ENCODE measurements at places on chromosomes 2 and 18.

- no peak for DNase-seq
Measured at GRCh38 chr2:160228141-160228917, 28.3 kb upstream of the ITGB6 start.

DNA sequence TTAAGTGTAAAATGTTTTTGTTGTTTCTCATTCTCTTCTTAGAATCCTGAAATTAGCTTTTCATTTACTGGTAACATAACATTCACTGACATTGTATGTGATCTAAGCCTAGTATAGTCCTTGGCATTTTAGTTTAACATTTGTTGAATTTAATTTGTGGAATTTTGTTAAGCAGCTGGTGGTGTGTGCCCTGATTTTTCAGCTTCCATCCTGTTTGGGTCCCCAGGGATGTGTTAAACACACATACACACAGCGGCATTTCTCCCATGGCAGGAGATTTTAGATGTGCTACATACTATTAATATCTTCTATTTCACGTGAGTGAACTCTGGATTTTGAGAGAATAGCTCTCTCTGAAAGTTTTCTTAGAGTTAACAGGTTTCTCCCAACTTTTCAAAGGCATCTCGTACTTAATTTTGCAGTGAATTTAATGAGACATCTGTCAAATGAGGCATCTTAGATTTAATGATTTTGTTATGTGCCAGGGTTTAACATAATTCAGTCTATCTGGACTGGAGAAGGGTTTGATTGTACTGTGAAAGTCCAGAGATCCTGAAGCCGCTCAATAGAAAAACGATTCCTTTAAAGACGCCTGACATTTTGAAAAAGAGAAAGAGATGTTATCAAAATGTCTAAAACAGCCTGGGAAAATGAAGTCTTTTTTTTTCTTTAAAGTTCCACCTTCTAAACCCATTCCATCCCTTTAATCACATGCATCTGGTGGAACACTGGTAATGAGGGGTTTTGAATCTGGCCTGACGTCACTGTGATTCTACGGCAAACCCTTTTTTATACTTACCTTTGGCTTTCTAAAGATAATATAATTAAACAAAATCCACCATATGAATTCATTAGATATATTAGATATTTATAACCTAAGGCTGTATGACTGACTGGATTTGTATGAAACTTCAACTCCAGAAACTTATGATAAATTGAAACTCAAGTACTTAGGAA, 6.8 kb downstream of the PHLPP1 start:
- DNase-seq: no peak

DNA sequence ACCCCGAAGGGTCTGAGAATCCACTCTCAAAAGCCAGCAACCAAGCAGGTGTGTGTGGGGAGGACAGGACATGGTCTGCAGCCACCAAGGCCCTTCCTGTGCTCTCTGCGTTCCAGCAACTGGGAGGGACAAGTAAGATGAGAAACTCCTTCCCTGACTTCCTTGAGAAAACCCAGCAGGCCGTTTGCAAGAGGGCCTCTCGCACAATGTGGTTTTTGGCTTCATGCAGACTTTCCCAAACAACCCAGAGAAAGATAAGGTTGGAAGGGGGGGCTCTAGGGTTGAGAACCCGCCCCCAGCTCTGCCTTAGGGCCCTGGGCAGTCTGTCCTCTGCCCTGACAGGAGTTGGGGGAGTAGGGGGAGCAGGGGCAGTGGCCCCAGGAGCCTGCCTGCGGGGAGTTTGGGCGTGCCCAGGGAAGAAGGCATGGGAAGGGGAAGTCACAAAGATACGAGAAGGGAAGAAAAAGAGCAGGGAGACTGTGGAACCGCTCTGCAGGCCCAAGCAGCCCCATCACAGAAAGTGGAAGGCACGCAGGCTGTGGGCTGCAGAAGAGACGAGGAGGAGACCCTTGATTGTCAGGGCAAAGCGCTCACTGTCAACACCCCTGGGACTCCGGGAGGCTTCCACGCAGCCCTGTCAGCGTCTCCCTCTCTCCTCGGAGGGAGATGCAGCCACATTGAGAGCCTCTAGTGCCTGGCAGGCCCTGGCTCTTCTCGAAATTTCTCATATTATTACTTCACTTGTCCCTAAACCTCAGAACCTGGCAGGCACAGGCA, 99.8 kb downstream of the SMAD7 start:
- no peak for DNase-seq

DNA sequence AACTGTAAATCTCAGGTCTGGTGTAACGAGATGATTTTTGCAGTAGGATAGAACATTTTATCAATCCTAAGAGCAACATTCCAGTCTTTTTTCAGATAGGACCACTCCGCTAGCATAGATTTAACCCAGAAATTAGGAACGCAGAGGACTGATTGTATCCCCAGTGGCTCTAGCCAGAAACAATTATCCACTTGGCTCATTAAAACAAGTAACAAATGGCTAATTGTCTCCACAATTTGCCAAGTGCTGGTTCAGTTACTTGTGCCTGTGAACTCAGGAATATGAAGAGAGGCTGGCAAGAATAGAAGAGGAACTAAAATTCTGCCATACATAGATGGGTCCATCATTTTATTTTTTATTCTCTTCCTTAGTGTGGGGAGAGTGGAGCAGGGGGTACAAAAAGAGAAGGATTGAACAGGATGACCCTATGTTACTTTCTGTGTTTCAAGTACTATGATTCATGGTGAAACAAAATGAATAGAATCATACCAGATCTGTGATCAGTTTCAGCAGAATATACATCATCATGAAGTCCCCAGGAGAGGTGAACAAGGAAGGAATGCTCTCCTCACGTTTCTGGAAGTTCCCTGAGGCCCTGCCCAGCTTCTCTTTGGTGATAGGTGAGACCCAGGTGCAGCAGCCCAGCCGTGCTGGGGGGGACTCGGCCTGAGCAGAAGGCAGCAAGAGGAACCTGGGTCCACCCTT, 121.6 kb downstream of the ARL4C start:
- no peak for DNase-seq

DNA sequence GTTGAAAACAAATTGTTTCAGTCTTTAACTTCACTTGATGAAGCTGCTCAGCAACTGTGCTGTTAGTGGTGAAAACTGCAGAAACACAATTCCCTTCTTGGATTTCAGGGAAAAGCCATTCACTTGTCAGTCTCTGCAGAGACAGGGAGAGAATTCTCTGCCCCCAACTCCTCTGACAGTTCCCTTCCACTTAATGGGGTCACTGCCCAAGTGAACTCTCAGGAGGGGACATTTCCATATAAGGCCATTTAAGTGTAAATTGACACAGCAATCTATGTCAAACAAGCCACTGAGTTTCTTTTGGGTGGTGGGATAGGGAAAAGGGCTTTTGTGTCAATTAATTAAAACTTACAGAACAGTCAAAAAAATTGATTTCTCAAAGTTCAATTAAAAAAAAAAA, 51.4 kb upstream of the DNER start:
- no peak for DNase-seq

DNA sequence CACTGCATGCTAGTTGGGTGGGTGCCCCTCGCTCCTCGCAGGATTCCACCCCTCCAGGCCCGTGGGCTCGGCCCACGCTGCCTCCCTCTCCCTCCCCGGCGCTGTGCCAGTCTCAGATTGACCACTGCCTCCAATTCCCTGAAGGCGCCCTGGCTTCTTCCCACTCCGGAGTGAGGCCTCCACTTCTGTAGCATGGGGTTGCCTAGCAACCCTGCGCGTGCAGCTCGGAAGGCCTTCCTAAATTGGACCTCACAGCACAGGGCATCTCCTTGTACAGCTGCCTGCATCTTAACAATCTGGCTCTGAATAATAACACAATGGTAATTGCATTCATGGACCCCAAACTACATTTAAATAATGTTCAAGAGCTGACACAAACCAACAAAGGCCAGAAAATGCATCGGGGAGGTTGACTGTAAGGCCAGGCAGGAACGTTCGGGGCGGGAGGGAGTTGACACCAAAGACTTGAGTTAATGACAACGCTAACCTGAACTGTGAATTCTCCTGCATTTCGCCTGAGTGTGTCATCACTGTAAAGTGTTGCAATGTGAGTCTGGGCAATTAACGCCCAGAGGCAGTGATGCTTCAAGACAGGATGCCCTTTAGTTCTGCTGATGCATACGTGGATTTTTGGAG, 222.9 kb downstream of the ZBTB7C start:
- DNase-seq: peak; percentile 52

GRCh38 chr2:105455488-105456003, 56.7 kb upstream of the FHL2 start:
- peak; percentile 50 for DNase-seq

- no peak for DNase-seq
Measured at GRCh38 chr2:52288596-52288995, 1256.7 kb upstream of the NRXN1 start.

DNA sequence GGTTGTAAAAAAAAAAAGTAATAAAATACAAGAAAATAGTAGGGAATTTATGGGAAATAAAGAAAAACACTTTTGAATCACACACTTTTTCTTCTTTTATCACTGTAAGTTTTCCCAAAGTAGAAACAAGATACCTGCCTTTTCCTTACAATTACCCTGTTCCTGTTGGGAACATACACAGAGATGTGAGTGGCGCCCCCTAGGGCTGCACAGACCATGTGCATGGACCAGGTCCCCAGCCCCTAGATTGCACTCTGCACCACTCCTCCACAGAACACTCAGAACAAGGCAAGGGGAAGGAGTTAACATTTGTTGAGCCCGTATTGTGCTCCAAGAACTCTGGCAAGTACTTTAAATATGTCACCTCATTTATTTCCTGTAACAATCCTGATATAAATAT, 118.7 kb upstream of the NRP2 start:
- DNase-seq: no peak

- DNase-seq: no peak
Measured at GRCh38 chr2:54839461-54840255, 116.2 kb downstream of the EML6 start.

DNA sequence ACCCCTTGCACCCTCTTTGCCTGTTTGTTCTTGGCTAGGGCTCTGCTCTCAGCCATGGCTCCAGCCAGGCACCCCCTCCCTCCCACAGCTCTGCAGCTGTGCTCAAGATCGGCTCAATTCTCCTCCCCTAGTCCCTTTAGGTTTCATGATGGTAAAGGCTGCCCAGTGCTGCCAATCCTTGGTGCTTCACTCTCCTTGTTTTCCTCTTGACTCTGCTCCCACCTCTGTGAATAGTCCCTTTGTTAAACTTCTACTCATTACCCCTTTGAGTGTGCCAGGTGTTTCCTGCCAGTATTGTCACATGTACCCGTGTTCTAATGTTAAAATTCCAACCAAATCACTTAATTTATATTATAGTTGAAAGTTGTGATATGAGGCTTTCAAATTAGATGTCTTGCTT, 101.0 kb upstream of the CERS6 start:
- DNase-seq: peak; percentile 19

GRCh38 chr2:74179063-74179865, 585 bp upstream of the MOB1A start:
- DNase-seq: no peak

- DNase-seq: no peak
Measured at GRCh38 chr2:231053846-231054245, 2.8 kb upstream of the PSMD1 start.

DNA sequence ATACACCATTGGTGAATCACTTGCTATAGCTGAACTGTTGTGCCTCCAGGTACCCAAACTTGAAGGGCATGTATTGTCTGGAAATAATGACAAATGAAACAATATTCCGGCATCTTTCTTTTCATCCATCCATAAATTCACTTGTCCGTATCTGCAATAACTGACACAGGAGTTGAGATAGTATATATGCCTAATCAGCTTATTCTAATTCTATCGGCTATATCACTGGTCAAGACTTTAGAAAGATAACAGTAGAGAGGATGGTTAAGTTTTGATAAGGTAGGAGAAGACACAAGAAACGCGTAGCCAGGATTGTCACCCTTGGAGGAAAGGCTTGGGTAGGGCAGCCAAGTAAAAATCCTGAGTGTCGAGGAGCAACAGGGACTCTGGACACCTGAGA, 1634.6 kb upstream of the CELF4 start:
- no peak for DNase-seq

DNA sequence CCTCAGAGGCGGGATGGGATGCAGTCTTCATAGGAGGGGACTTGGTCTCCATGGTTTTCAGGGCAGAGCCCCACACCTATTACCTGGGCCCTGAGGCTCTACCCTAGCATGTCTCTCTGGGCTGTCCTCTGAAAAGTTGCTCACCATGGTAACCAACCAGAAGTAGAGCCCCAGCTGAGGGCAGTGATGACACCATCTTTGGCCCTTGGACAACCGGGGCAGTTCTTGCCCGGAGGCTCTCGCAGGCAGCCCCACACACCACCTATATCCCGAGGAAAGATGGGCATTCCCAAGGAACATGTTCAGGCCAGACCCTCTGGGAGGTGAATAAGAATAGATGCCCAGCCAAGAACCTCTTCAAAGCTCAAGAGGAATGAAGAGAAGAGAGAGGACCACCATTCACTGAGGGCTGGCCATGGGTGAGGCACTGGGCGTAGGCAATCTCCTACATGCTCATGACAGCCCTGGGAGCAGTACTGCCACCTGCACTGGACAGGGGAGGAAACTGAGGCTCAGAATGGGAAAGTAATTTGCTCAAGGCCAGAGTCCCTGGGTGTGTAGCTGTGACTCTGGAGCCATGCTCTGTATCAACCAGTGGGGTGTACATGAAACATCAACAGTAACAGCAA, 72.5 kb downstream of the HS1BP3 start:
- no peak for DNase-seq

GRCh38 chr18:69265656-69266055, 135.0 kb upstream of the DOK6 start:
- no peak for DNase-seq

GRCh38 chr2:144372410-144373080, 147.4 kb downstream of the ZEB2 start:
- no peak for DNase-seq

GRCh38 chr2:97761192-97761591, 47.8 kb downstream of the ZAP70 start:
- DNase-seq: no peak

DNA sequence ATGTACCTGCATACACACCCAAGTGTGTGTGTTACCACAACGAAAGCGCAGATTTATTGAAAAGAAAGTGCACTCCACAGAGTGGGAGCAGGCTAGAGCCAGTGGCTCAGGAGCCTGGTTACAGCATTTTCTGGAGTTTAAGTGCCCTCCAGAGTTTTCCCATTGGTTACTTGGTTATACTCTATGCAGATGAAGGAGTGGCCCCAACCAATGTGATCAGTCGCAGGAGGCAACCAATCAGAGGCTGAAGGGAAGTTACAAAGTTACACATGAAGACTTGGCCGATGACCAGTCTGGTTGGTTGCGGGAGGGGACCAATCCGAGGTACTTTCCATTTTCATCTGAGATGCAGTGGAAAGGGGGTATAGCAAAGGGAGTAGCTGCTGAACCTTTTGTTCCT, 13.5 kb upstream of the PRLH start:
- DNase-seq: no peak
